Activated T-cell treated with anti-CD3 and anti-CD28 coated beads for 24 hours (primary cell): ENCODE measurements at places on chromosomes 12 and 14.

DNA sequence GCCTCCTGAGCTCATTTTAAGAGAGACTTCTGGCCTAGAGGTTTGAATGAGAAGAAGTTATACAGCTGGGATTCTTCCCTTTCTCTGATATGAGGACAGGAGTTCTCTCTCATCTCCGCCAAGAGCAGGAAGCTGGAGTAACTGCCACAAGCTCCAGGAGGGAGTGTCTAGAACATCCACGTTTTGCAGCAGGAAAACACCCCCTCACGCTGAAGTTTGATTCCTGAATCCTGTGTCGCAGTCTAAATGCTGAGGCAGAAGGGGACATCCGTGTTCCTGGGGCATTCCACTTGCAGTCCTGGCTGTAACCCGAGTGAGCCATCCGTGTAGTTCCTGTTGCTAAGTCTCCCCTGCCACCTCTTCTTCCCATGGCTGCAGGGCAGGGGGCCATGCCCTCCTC is 38.3 kb downstream of the NTF3 start:
- no peak for DNase-seq

- no peak for DNase-seq
Measured at GRCh38 chr12:25427337-25428249, 125.5 kb downstream of the LMNTD1 start.

DNA sequence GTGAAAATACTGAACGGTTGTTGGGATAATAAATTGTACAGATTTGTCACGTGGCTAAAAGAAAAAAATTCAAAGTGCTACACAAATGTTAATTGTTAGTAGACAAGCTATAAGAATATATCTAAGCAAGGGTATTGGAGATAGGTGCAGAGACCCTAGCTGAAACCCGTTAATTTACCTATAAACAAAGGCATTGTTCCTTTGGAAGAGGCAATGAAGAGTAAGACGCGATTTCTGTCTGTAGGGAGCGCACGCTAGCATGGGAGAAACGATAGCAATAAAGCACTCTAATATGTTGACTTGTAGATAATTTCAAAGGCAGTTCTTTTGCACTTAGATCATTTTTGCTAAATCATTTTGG is 565 bp downstream of the CCDC77 start:
- no peak for DNase-seq

DNA sequence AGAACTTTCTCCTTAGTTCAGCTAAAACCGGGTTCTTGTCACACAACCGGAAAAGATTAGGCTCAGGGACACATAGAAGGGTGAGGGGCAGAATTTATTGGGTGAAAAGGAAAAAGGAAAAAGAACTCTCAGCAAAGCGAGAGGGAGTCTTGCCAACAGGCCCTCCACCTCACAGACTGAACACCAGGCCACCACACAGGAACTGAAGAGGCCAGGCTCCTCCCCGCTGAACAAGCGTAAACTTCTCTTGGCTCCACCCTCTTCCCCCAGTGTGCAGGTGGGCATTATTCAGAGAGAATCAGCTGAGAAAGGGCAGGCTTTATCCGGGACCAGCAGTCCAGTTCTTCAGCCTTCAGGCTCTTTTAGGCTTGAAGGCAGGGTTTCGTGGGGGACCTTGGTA is 125.6 kb upstream of the FGD4 start:
- DNase-seq, result peak; percentile 16

DNA sequence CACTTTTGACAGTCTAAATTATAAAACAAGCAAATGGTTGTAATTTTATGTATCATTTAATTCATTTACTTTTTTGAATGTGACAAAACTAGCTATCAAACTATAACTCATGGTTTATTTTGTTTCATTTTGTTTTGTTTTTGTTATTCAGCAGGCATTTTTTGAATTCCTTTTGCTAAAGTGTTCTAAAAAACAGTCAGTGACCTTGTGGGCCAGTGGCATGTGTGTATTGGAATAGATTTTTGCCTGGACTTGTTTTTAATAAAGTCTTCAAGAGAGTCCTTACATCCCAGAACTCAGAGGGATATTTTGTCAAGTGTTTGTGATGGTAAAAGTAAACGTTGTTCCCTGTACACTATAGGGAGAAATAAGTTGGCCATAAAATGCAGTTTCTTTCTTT is 369.7 kb upstream of the SYT1 start:
- DNase-seq, result no peak

- no peak for DNase-seq
Measured at GRCh38 chr14:104205781-104206180, 67.4 kb downstream of the KIF26A start.

- no peak for DNase-seq
Measured at GRCh38 chr12:55982319-55982936, 8.6 kb downstream of the RAB5B start.

DNA sequence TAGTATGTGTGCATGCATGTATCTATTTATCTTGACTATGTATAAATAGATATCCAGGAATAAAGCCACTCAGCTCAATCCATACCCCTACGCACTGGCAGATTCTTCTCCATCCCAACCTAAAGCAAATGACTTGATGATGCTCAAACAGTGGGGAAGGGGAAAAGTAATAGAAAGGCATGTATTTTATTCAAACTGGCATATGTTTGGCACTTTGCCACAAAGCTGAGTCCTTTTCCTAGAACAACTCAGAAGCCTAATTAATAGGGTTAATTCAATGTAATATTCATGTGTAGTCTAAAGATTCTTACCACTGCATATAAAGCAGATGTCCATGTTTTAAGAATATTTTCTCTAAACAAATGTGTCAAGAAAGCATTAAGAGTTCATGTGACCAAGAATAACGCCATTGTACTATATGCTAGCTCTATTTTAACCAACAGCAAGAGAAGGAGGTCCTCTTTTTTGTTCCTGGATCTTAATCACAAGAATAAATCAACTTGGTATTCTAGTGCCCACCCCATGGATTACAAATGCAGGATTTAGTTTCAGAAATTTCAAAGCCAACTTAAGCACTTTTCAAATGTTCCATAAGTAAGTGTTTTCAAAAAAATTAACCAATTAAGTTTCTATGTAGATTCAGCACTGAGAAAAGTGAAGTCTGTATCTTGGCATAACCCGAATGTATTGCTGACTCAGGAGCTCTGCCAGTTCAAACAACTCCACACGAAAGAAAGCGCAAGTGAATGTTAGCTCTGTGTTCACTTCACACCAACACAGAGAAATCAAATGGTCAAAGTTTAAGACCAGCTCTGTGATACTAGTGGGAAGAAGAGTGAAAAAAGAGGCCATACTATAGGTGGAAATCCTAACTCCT is 233.6 kb downstream of the MED13L start:
- DNase-seq, result no peak

DNA sequence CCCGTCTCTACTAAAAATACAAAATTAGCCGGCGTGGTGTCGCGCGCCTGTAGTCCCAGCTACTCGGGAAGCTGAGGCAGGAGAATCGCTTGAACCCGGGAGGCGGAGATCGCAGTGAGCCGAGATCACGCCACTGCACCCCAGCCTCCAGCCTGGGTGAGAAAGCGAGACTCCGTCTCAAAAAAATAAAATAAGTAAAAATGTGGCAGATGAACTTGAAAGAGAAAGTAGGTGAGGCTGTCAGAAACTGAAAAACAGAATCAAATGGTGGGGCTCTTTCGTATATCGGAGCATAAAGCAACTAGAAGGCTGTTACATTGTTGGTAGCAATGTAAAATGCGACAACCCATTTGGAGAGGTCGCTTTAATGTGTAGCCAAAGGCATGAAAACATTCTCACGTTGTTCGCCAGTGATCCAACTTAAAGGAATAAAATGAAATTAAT is 767 bp upstream of the CCNT1 start:
- DNase-seq, result no peak

- no peak for DNase-seq
Measured at GRCh38 chr12:2410496-2410895, 357.7 kb downstream of the CACNA1C start.

DNA sequence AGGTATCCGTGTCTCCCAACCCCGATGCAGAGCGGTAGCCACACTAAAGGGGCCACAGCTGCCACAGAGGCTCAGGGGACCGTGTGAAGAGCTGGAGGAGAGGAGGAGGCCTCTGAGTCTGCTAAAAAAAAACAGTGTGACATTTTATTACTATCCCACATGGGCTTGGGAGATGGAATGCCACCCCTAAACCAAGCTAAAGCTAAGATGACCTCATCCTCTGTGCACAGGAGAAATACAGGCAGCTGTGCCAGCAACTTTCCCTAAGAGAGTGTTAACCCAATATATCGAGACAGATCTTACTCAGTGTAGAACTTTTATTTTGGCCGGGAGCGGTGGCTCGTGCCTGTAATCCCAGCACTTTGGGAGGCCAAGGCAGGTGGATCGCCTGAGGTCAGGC is 18.0 kb downstream of the BCL2L14 start:
- no peak for DNase-seq

- no peak for DNase-seq
Measured at GRCh38 chr14:29608861-29609260, 318.8 kb downstream of the PRKD1 start.

DNA sequence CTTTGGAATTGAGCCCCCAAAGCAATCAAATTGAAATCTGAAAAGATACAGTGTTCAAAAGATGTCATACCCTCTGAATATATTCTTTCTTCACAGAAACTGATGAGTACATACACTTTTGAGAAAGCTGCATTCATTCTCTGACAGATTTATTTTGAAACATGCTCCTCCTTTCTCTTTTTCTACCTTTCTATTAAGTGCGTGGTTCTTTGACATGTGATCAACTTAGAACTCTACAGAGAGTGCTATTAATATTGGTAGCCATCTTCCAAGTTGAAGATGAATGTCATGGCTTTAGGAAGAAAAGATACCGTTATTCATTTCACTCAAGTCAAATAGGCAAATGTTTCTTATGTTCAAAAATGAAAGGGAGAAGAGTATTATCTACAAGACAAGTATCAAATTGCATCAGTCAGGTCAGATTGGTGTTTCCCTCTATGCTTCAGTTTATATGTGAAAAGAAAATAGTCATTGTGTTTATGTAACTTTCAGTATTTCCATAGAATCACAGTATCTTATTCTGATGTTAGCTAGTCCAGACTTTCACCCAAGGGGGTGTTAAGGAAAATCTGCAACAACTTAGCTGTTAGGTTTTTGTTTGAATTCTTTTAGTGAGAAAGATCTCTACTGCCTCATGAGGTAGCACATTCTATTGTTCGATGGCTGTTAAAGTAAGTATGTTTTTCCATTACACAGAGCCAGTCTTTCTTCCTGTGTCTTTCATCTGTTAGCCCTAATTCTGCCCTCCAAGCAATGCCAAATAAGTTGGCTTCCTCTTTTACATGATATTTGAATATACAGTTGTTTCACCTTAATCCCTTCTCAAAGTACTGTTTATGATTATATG is 55.4 kb upstream of the GARIN2 start:
- no peak for DNase-seq
